Ascending aorta (tissue), 2 donors: ENCODE measurements at places on chromosomes 5 and 9.
A peak's percentile ranks its signal among the peaks of the same experiment; 100 is the strongest.

- no peak for DNase-seq
These were observed 498.1 kb downstream of the TLE1 start for GRCh38 chr9:81191222-81191621.

DNA sequence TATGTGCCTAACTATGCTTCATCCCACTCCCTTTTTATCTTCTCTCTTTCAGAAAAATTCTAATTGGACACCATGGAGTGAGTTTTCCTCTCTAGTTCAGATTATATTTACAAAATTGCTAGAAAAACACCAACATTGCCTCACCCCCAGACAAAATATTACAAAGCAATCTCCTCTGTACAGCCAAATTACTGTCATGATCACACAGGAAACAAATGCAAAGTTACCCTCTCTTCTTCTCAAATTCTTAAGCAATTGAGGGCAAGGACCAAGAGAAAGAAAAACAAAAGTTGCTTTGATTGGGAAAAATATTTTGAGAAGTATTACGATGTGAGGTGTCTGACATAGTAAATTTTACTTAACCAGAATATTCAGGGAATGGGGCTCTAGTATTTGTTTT is 30.8 kb upstream of the ABCA1 start:
- no peak for DNase-seq

GRCh38 chr9:127500862-127501261 is 49.6 kb downstream of the LRSAM1 start:
- DNase-seq, result no peak

- no peak for DNase-seq
These were observed 22.0 kb downstream of the MYO10 start for GRCh38 chr5:16914108-16914435.

GRCh38 chr9:22053178-22053577 is 44.1 kb upstream of the CDKN2B start:
- no peak for DNase-seq

GRCh38 chr9:117796681-117797080 is 92.5 kb downstream of the TLR4 start:
- DNase-seq, result no peak

DNA sequence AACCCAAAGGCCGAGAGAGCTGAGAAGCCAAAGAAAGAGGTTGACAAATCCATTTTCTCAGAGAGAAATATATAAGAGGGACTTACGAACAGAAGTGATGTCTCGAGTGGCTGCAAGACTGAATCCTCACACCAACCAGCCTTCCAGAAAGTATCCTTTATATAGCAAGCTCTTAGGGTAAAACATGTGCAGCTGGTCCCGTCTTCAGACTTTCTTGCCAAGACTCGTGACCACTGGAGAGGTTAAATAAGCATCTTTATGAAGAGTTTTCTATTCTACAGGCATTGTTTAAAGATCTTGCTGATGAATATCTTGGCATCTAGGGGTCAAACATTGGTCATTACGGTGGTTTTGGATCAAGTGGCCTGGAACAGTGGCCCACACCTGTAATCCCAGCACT is 16.9 kb upstream of the SLC22A4 start:
- DNase-seq, result no peak

DNA sequence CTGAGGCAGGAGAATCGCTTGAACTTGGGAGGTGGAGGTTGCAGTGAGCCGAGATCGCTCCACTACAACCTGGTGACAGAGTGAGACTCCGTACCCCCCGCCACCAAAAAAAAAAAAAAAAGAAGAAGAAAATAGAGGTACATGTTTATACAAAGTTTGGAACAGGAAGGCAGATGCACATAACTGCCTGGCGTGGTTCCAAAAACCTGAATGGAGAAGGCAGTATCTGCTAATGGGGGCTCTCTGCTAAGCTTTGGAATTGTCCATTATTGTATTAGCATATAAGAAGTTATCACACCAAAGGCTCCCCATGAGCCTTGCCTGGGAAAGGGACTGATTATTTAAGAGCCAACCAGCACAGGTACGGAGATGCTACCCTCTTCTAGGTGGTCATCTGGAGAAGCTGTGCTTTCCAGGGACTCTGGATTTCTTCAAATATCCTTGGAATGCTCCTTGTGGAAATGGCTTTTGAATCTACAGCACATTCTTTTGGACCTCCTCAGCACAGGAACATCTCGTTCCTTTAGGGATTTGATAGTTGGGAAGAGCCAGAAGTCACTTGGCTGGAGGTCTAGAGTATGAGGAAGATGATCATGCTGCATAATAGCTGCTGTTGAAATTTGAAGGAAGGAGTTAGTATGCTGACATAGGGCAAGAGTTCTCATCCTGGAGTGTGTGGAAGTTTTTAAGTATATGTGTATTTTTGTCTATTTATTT is 42.5 kb upstream of the ABCA1 start:
- DNase-seq, result no peak

DNA sequence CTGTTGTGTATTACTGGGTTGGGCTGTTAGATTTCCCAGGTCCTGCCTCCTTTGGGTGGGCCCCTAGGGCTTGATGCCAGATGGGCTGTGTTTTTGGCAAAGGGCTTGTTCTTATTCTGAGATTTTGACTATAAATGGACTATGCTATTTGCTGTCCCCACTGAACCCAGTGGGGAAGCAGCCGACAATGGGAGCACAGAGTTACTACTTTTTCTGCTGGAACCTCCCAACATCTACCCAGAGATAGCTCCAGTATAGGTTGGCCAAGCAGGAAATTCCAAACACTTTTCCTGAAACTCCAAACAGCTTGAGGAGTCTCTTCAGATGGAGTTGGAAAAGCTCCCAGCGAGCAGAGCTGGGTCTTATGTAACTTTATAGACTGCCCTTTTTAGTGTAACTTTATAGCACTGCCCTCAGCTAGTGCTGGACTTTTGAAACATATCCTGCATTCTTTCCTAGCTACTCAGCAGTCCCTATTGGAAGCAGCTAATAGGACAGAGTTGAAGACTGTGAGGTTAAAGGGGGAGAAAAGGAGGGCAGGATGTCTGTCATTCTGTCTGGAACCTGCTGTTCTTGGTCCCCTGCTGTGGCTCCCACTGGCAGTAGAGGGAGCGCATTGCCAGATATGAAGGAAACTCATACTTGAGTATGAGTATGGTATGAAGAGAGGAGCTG is 21.0 kb downstream of the RUSC2 start:
- DNase-seq, result peak; percentile 94

DNA sequence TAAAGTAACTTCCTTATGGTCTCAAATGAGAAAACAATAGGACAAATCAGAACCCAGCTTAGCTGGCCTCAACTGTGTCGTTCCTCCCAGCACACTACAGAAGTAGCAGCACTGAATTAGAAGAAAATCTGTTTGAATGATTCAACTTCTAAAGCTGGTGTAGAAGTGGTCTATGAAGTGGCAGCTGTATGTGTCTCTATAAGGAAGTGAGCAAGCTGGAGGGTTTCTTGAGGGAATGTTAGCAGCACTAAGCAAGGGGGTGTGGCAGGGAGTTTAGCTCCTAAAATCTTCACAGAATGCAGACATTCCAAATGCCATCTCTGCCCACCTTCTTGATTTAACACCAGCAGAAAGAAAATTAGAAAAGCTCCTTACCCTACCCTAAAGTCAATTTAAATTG is 4.1 kb downstream of the KLF9 start:
- no peak for DNase-seq

GRCh38 chr5:169280286-169280685 is 20.7 kb downstream of the SLIT3 start:
- no peak for DNase-seq
